B cell (primary cell): ENCODE measurements at places on chromosomes 4 and X.
A peak's percentile ranks its signal among the peaks of the same experiment; 100 is the strongest.

- no peak for DNase-seq
- H3K36me3 ChIP-seq, result no peaks in the 10 kb centered on the region
- no peaks in the 10 kb centered on the region for H3K4me1 ChIP-seq
- H3K4me3 ChIP-seq, result no peak overlapping the region
These were observed 121.8 kb upstream of the ADAMTS3 start for GRCh38 chr4:72690771-72691170.

- peaks cover 8% of the 10 kb centered on the region for H3K36me3 ChIP-seq
- DNase-seq, result no peak
- no peak overlapping the region for H3K27ac ChIP-seq
- H3K4me3 ChIP-seq, result no peak overlapping the region
- no peaks in the 10 kb centered on the region for H3K4me1 ChIP-seq
- no peaks in the 10 kb centered on the region for H3K27me3 ChIP-seq
These were observed 214.3 kb downstream of the RAPGEF2 start for GRCh38 chr4:159317203-159317602.

GRCh38 chr4:140571620-140572019 lies 2.9 kb upstream of the UCP1 start:
- peaks cover 65% of the 10 kb centered on the region for H3K27me3 ChIP-seq
- no peak overlapping the region for H3K27ac ChIP-seq
- no peak for DNase-seq
- H3K4me3 ChIP-seq, result no peak overlapping the region
- H3K36me3 ChIP-seq, result no peaks in the 10 kb centered on the region

GRCh38 chr4:65918212-65918611 lies 247.9 kb upstream of the EPHA5 start:
- H3K27me3 ChIP-seq, result no peaks in the 10 kb centered on the region
- no peaks in the 10 kb centered on the region for H3K4me1 ChIP-seq
- DNase-seq, result no peak
- H3K27ac ChIP-seq, result no peak overlapping the region
- no peak overlapping the region for H3K4me3 ChIP-seq

DNA sequence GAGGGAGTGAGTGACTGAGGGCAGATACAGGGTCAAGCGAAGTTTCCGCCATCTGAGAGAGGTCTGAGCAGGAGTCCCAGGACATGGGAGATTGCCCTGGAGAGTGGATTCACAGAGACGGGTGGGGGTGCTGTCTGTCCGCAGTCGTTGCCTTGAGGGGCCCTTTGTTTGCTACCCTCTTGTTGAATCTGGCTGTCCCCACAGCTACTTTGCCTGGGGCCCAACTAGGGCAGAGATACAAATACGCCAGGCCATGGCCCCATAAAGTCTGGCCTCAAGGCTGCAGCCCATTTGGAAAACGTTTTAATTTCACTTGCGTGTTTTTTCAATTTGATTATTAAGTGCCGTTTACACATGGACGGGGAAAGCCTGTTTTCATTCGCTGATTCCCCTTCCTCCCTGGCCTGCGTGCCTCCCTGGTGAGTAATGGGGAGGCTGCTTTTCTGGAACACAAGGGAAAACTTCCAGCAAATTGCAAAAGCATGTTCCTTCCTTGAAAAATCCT lies 134.4 kb downstream of the SMIM20 start:
- H3K4me3 ChIP-seq, result no peak overlapping the region
- H3K4me1 ChIP-seq, result no peaks in the 10 kb centered on the region
- no peak for DNase-seq
- H3K36me3 ChIP-seq, result no peaks in the 10 kb centered on the region
- H3K27ac ChIP-seq, result no peak overlapping the region

GRCh38 chr4:8079031-8079885 lies 79.4 kb downstream of the ABLIM2 start:
- no peaks in the 10 kb centered on the region for H3K36me3 ChIP-seq
- no peaks in the 10 kb centered on the region for H3K27me3 ChIP-seq
- DNase-seq, result no peak
- no peak overlapping the region for H3K4me3 ChIP-seq
- H3K27ac ChIP-seq, result no peak overlapping the region

GRCh38 chr4:140271553-140271952 lies 101.9 kb upstream of the SCOC start:
- H3K4me3 ChIP-seq, result no peak overlapping the region
- no peak overlapping the region for H3K27ac ChIP-seq
- H3K4me1 ChIP-seq, result peaks cover 7% of the 10 kb centered on the region
- H3K36me3 ChIP-seq, result no peaks in the 10 kb centered on the region
- no peaks in the 10 kb centered on the region for H3K27me3 ChIP-seq
- DNase-seq, result peak; percentile 24

- H3K4me1 ChIP-seq, result no peaks in the 10 kb centered on the region
- no peak for DNase-seq
- no peak overlapping the region for H3K4me3 ChIP-seq
- H3K27ac ChIP-seq, result no peak overlapping the region
- H3K36me3 ChIP-seq, result no peaks in the 10 kb centered on the region
- H3K27me3 ChIP-seq, result no peaks in the 10 kb centered on the region
These were observed 341.7 kb downstream of the PPP3CA start for GRCh38 chr4:101005659-101006058.

DNA sequence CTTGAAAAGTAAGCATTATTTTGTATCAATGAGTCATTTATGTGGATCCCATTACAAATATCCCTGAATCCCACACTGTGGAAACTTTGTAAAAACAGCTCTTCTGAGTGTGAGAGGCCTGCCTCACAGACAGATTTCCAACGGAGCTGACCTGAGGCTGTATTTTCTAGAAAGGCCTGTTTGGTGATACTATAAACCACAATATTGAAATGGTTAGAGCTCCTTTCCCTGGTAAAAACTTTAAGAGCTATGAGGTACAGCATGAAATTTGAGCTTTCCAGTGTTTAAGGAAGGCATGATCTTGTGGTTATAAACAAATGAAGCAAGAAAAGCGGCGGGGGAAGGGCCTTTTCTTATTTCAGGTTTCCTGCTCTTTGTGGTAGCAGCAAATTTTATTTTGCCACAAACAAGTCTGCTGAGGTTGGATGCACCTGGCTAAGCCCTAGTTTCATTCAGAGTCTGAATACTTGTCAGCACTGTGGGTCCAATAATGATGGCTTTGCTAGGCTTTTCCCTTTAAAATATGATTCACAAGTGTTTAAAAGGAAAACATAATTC lies 86.8 kb upstream of the ETNPPL start:
- no peak overlapping the region for H3K27ac ChIP-seq
- DNase-seq, result peak; percentile 13
- no peak overlapping the region for H3K4me3 ChIP-seq
- H3K4me1 ChIP-seq, result peaks cover 15% of the 10 kb centered on the region
- H3K36me3 ChIP-seq, result no peaks in the 10 kb centered on the region

DNA sequence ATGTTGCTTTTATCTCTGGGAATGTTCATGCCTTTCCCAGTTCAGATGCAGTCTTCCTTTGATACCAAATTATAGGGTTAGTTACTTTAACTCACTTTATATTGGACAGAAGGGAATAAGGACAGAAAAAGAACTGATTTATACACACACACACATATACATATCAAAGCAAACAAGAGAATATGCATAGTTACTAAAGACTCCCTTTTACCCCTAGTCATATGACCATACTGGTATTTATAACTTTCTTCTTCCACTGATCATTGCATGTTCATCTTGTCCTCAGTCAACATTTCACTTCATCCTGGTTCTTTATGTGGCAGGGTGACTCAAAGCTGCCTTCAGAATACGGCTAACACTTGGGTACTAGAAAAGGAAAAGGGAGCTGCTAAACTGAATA lies 120.4 kb downstream of the PARM1 start:
- no peaks in the 10 kb centered on the region for H3K4me1 ChIP-seq
- H3K27ac ChIP-seq, result no peak overlapping the region
- no peaks in the 10 kb centered on the region for H3K27me3 ChIP-seq
- H3K36me3 ChIP-seq, result no peaks in the 10 kb centered on the region
- H3K4me3 ChIP-seq, result no peak overlapping the region
- no peak for DNase-seq

- H3K27me3 ChIP-seq, result no peaks in the 10 kb centered on the region
- no peak overlapping the region for H3K4me3 ChIP-seq
- no peak for DNase-seq
- peak overlapping the region; percentile 8 for H3K27ac ChIP-seq
- H3K36me3 ChIP-seq, result no peaks in the 10 kb centered on the region
These were observed 26.8 kb downstream of the SH3KBP1 start for GRCh38 chrX:19860571-19860970.

DNA sequence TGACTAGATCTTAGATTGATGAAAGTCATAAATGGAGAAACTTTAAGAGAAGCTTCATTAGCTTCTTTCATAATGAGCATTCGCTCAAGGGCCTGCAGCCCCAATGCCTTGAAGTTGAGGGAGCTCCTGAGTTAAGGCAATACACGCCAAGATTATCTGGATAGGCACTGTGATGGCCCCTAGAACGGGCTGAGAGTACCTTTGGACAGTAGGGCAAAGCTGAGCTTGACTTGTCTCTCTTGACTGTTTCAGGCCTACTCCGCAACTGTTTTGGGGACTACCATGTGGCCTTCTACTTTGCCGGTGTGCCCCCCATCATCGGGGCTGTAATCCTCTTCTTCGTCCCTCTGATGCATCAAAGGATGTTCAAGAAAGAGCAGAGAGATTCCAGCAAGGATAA lies 83.3 kb downstream of the RLIM start:
- DNase-seq, result no peak
- H3K27ac ChIP-seq, result no peak overlapping the region
- no peaks in the 10 kb centered on the region for H3K36me3 ChIP-seq
- H3K27me3 ChIP-seq, result no peaks in the 10 kb centered on the region
- no peak overlapping the region for H3K4me3 ChIP-seq
- peaks cover 9% of the 10 kb centered on the region for H3K4me1 ChIP-seq

DNA sequence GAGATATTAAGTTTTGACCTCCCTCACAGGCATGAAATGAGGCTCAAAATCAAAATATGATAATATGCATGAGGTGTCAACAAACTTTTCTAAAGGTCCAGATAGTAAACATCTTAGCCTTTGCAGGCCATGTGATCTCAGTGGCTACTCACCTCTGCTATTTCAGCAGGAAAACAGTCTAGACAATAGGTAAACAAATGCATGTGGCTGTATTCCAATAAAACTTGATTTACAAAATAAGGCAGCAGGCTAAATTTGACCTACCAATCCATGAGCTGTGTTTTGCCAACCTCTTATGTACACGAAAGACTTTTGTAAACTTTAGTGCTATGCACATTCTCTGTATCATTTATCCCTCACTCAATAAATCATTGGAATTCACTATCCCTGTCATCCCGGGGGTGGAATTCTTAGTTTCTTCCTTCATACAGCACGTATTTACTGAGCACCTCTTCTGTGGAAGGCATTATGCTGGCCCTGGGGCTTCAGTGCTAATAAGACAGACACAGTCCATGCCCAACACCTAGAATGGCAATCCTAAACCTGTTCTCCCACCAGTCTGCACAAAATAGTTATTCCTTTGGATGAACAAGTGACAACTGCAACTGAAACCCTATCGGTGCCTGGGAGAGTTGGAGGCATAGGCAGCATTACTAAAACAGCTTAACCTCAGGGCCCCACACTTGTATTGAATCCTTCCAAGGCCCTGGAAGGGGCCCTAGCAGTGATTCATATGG lies 19.9 kb downstream of the MAGEB17 start:
- no peak overlapping the region for H3K27ac ChIP-seq
- no peak for DNase-seq
- no peaks in the 10 kb centered on the region for H3K4me1 ChIP-seq
- no peaks in the 10 kb centered on the region for H3K36me3 ChIP-seq
- no peak overlapping the region for H3K4me3 ChIP-seq
- H3K27me3 ChIP-seq, result no peaks in the 10 kb centered on the region

- DNase-seq, result no peak
- H3K27me3 ChIP-seq, result no peaks in the 10 kb centered on the region
- no peak overlapping the region for H3K27ac ChIP-seq
- no peaks in the 10 kb centered on the region for H3K4me1 ChIP-seq
- no peak overlapping the region for H3K4me3 ChIP-seq
These were observed 33.2 kb upstream of the LDB2 start for GRCh38 chr4:16931339-16932305.

- H3K4me3 ChIP-seq, result no peak overlapping the region
- H3K4me1 ChIP-seq, result peaks cover 92% of the 10 kb centered on the region
- H3K27ac ChIP-seq, result peak overlapping the region; percentile 83
- H3K36me3 ChIP-seq, result no peaks in the 10 kb centered on the region
- H3K27me3 ChIP-seq, result no peaks in the 10 kb centered on the region
These were observed 51.5 kb upstream of the TBC1D9 start for GRCh38 chr4:140807491-140808252.

DNA sequence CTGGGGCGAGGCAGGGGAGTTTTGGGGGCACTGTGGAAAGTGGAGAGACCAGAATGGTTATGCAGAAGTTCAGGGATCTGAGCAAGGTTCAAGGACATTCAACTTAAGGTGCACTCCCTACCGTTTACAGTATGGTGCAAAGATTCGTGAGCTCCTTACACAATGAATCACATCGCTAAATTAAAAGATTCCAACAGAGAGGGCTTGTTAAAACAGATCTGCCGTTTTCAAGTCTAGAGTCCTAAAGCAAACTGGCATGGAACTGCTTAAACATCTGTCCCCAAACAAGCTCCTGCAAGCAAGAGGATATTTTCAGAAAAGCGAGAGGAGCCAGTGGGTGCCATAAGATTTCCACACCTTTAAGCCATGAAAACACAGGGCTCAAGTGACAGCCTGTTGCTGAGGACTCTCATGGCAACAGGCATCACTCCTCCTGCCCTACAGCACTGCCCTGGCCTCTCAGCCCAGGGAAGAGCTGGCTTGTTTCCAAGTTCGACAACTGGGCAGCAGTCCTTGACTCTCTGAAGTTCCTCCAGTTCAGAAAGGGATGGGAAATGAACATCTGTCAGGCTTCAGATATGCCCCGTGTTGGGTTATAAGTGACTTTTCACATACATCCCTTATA lies 10.0 kb downstream of the FAM184B start:
- H3K27ac ChIP-seq, result no peak overlapping the region
- H3K4me1 ChIP-seq, result no peaks in the 10 kb centered on the region
- no peaks in the 10 kb centered on the region for H3K27me3 ChIP-seq
- DNase-seq, result no peak
- no peaks in the 10 kb centered on the region for H3K36me3 ChIP-seq

- peaks cover 20% of the 10 kb centered on the region for H3K36me3 ChIP-seq
- H3K4me3 ChIP-seq, result no peak overlapping the region
- H3K4me1 ChIP-seq, result peaks cover 8% of the 10 kb centered on the region
- H3K27ac ChIP-seq, result peak overlapping the region; percentile 33
- no peak for DNase-seq
These were observed 14.4 kb downstream of the MECP2 start for GRCh38 chrX:154083126-154083517.
